Activated CD4-positive, alpha-beta memory T cell treated with anti-CD3 and anti-CD28 coated beads, Interleukin-2, amount 10 ng/mL, durations not matched to agents 7 days and 5 days (primary cell): ENCODE measurements at places on chromosomes 16 and 17. TPM values are rescaled to one million over a fixed set of nuclear protein-coding genes. Genes with fewer than 3 reads are reported as not detected.

The CD19 gene
- not detected for total RNA-seq

The DNAH3 gene
- total RNA-seq, result 0.03 TPM

The MYOCD gene
- not detected for total RNA-seq

The AOC2 gene
- total RNA-seq, result 1.1 TPM

The CACNA1G gene
- not detected for total RNA-seq
